ENCODE measurements at places on chromosomes 16 and 17. TPM values are rescaled to one million over a fixed set of nuclear protein-coding genes. Genes with fewer than 3 reads are reported as not detected.

MYH8 gene
- not detected for total RNA-seq

DYNLL2 gene
- 38.2 TPM for total RNA-seq

KCNJ18 gene
- not detected for total RNA-seq

PHKG2 gene
- 26.8 TPM for total RNA-seq

NPB gene
- 0.16 TPM for total RNA-seq

C1QL1 gene
- 4.3 TPM for total RNA-seq

FADS6 gene
- 0.37 TPM for total RNA-seq

OTOA gene
- total RNA-seq, result 0.54 TPM
